ENCODE measurements at places on chromosomes 3 and 15.

DNA sequence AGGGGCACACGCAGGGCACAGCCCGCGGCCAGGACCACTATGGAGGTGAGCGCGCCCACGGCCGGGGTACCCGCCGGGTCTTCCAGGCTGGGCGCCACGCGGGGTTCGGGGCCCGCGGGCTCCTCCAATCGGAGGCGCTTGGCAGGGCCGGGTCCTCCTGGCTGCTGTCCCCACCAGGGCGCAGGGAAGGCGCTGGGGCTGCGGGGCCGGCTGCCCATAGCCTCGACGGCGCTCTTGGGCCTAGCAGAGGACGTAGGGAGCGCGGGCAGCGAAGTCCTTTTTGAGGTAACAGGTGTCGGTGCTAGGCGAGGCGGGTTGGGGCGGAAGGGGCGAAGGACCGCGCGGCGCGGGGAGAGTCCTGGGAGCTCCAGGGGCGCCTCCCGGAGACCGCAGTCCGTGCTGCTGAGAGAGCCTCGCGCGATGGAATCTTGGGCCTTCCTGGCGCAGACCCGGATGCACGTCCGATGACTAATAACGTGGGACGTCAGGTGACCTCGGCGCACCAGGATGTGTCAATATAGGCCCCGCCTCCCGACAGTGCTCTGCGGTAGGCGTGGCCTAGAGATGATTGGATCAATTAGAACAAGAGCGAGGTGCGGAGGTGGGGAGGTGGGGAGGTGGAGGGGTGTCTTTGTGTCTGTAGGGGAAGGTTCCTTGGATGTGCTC, at the start of gene PRR23A:
TSS of gene PRR23A (minus strand) at position 218 of the 666 bp plus-strand sequence. CDS start at position 218, 0 bp downstream.
- DNase-seq = no peak

DNA sequence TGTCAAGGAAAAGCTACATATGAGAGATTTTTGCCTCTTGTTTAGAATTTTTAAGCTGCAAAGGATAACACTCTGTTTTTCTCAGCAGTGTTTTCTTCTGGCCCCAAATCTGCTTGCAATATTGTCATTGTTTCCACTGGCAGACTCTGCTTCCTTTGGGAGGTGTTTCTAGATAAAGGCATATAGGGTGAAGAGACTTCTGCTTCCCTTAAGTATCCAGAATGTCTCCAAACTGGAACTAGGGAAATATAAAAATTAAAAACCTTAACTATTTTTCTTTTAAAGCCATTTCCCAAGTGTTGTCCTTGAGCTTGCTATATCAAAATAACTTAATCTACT, 225.8 kb downstream of the CGGBP1 start:
- no peak for DNase-seq

GRCh38 chr15:69128667-69129311, 31.6 kb upstream of the GLCE start:
- DNase-seq = peak; percentile 12

DNA sequence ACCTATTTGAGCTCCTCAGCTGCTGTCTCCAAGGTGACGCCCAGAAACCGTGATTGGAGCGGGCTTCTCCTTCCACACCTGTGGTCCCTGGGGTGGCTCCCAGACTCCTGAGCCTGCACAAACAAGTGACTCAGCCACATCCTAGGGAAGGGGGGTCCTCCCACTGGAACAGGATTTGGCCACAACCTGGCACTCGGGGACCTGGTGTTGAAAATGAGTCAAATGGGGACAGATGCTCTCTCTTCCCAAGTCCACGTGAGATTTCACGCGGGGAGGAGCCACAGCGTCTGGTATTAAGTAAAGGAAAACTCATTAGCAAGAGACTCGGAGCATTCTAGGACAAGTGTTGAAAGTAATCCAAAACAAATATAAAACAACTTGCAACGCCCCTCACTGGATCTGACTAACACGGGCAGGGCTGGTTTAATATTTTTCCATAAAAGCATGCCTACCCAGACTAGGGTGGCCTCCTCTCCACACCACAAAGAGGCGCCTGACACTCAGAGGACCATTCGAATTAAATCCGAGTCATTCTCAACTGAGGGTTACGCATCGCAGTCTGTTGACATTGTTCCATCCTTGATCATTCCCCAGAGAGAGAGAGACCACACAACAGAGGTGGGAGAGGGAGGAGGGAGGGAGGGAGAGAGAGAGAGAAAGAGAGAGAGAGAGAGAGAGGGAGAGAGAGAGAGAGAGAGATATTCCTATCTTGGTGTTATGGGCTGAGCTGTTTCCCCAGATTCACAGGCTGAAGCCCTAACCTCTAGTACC, 74.4 kb downstream of the MGLL start:
- DNase-seq = peak; percentile 82

DNA sequence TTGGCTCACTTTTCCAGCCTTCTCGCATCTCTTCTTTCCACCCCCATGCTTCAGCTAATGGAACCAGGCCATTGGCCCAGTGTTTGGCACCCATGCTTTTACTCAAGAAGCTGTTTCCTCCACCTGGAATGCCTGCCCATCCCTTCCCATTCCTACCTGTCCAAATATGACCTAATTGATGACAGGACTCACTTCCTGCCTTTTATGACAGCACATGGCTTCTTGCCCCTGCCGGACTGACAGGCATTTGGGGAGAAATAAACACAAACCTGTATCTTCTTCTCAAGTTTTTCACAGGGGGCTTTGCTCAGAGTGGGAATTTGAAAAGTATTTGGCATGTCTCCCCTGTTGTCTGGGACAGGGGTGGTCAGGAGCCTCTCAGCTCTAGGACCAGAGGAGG, 120.1 kb downstream of the ABHD5 start:
- no peak for DNase-seq

DNA sequence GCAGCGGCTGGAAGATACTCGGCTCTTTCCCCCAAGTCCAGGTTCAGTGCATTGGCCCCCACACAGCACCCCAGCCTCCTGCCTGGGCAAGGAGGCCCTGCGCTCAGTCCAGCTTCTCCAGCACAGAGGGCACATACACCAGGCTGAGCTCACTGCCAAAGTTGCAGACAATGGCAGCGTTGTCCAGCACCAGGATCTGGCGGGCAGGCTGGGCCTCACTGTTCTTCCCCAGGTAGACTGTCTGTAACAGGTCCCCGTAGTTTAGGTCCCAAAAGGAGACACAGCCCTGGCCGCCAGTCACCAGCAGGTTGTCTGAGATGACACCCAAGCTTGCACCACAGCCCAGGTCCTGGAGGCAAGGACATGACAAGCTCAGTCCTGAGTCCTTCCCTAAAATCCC, 32.9 kb downstream of the PTPN23 start:
- DNase-seq = no peak

DNA sequence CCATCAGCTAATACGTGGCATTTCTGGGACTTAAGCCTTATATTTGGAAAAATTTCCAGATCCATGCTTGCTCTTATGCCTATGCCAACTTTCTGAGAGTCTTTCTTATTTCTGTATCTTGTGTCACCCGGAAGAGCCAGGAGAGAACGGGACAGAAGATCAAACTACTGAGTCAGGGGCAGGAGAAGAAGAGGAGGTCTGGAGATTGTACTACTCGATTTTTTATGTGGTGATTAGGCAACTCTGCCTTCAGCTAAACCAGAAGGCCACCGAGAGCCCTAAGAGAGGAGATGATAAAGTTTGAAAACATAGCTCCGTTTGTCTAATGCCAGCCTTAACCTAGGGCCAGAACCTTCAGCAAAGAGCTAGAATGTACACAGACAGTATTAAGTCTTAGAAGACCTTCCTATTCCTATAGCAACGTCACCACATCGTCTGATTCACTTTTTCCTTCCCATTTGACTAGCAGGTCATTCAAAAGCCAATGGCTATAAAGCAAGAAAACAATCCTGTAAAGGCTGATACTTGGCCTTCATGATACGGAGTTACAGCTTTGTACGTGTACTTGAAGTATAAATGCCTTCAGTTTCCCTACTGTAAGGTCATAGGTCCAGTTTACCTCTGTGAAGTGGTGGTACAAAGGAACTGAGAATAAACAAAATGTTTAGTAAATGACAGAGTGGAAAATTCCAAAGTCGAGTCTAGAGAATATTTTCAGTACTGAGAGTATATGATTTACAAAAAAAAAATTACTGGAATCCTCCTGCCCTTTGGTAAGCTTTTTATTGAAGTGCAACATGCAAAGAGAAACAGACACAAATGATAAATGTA, 96.1 kb upstream of the ICE2 start:
- DNase-seq = no peak
